DMS79 treated with DMSO at 0.1 percent for 48 hours (cell line): ENCODE measurements at places on chromosomes 5 and 9.

- no peak for DNase-seq
These were observed 601.1 kb downstream of the TLR4 start for GRCh38 chr9:118305331-118305730.

DNA sequence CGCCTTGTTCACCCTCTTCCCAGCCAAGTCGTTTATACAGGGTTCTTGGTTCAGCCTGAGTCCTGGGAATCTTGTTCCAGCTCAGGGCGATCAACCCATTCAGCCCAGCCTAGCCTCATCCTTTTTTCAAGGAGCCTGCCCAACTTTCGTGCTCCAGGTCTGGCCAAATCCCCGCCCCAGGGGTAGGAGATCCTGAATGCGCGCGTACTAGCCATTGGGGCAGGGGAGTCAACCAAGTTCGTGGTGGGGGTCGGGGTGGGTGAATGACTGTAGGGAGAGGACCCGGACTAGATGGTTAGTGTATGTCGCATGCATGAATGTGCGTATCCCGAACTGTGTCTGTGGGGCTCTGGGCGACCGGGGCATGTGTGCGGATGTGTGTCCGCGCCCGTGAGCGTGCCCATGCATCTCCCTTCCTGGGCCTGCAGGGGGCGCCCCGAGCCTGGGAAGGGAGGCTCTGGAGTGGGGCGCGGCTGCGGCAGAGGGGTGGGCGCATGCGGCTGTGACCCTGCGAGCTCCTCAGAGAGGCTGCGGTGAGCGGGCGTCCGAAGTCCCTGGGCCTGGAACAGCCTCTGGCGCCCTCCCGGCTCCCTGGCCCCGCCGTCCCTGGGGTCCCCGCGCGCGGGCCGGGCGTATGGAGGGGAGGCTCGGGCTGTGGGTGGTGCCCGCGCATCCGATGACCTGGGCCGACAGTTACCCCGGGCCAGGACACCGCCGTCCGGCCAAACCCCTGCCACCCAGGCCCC is 8.7 kb downstream of the CCL21 start:
- DNase-seq = peak; percentile 65

GRCh38 chr5:71937921-71938698 is 169.2 kb upstream of the MAP1B start:
- peak; percentile 2 for DNase-seq

DNA sequence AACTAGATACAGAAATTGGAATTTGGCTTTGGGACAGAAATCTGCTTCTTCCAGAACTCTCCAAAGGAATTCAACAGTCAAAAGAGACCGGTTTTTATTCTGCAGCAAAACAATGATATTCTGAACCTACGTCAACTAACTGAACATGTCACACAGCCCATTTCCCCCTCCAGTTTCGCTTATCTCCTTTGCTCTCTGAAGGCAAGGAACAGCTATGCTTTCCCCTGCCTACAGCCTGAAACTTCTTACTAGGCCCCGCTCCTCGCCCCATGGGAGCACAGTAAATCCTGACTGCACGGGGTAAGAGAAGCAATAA is 488 bp downstream of the SKIC3 start:
- no peak for DNase-seq

GRCh38 chr5:151758141-151758429 is 346 bp downstream of the ATOX1 start:
- DNase-seq = no peak

DNA sequence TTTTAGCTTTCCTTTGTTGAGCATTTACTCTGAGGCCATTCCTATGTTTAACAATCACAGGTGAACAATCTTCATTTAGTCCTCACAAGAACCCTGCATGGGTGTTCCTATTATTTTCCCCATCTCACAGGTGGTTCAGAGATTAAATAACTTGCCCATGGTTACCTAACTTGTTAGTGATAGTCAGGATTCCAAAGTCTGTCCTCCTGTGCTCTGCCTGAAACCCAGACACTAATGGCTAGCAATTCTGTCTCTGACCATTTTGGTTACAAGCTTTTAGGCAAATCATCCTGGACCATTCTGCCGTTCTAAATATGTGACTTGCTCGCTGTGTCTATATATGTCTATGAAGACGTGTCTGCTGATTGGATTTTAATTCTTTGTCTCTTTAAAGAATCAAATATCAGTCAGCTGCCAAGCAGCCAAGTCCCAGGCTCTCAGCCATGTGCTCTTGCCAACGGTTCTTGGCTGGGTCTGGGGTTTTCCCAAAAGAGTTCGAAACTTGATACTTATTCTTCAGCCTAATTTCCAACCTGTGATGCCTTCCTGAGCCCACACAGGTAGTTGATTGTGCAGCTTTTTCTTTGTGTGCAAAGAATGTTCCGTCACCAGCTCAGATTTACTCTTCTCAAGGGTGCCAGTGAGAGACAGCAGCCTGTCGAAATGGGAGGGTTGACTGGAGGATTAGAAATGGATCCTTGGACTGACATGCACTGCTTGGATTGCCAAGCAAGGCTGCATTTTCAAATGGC is 121.7 kb downstream of the NREP start:
- peak; percentile 71 for DNase-seq

DNA sequence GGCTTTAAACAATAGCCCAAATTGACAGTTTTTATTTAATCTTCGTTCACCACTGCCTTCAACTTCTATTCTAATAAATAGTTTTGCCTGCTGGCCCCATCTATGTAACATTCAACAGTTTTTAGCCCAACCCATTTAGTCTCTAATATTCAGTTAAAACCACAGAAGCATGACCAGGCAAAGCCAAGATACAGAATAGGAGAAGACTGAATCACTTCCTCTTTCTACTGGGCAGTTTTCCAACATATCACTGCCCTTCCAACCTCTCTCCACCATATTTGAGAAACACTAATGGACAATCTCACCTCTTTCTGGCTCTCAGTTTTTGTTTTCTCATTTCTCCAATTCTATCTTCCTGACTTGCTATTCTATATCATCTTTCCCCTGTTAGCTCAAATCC is 352.9 kb downstream of the DNAH5 start:
- no peak for DNase-seq

DNA sequence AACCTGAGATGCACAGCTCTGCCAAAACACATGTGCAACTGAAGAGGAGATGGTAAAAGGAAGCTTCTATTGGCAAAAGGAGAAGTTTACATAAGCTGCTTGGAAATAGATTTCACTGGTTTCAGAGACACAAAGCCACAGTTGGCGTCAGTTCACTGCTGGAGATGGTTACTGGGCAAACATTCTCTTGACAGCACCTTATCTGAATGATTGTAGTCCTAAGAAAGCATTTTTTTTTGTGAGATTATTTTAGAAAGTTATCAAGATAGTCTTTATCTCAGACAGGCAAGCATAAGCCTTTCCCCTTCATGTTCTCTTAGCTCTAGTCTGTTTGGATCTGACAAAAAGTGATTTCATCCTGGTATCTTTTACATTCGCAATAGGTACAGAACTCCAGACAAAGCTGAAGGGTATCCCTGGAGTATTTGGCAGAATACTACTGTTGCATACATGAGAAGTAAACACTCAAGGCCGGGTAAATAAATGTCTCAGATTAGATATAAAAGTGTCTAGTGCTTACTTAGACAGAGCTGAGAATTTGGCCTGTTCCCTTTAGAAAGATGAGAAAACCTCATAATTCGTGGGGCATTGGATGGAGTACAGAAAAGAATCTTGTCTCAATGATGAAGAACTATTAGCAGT is 1668.0 kb upstream of the NUDT12 start:
- no peak for DNase-seq

DNA sequence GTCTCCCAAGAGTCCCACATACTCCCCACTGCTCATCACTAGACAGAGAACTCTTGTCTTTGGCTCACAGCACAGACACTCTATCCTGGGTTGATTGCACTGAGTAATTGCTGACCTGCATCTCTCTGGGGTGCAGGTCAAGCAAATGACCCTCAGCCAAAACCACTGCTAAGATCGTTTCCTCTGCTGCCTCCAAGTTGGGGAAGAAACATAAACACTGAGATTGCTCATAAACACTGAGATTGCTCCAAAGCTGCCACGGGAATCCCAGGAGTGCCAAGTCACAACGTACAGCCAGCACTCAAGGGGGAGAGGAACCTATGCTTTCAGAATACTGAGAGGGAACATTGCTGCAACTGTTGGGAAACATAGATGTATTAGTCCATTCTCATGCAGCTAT is 1402.1 kb upstream of the ACO1 start:
- DNase-seq = no peak

DNA sequence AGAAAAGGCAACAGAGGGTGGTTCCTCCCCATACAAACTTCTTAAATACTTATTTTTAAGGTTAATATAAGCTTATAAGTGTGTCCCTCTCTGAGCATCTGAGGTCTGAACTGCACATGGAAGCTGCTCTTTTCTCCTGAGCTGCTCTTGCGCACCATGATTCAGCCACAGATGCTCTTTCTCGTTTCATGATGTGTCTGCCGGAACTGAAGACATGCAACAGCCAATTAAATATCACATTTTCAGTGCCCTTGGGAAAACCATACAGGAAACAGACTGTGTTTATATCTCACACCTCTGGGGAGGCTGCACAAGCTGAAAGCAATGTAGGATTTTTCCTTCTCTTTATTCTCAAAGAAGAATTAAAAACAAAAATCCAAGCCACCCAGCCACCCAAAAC is 96.8 kb upstream of the NREP start:
- DNase-seq = no peak

GRCh38 chr5:169085636-169086035 is 215.3 kb downstream of the SLIT3 start:
- no peak for DNase-seq

DNA sequence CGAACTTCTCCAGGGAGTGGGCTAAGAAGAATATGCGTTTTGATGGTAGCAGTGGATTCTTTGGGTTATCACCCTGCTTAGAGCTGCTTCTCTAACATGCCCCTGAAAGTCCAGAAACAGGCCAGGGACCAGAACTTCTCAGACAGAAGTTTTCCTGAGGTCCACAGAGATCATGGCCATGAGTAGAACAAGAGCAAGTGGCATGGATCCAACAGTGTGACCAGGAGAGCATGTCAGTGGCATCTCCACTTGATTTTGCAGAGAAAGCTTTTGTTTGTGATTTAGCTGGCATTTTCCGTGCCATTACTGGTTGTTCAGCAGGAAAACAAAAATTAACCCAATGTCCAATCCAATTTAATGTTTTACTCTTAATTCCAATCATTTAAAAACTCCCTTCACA is 298.5 kb upstream of the CD180 start:
- no peak for DNase-seq

DNA sequence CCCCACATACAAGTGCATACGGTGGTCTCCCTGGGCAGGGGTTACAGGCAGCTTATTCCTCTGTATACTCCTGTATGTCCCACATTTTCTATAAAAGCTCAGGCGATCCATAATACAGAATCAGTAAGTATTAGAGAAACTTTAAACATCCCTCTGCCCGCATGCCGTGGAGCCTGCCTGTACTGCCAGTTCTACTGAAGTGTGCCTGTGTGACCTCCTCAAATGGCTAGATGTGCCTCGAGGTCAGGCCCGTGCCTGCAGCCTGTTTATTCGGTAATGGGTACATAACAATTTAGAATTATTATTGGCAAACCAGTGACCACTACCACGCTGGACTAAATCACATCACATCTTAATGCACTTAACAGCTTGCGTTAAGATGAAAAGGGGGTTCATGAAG is 190.8 kb downstream of the FANCC start:
- no peak for DNase-seq

DNA sequence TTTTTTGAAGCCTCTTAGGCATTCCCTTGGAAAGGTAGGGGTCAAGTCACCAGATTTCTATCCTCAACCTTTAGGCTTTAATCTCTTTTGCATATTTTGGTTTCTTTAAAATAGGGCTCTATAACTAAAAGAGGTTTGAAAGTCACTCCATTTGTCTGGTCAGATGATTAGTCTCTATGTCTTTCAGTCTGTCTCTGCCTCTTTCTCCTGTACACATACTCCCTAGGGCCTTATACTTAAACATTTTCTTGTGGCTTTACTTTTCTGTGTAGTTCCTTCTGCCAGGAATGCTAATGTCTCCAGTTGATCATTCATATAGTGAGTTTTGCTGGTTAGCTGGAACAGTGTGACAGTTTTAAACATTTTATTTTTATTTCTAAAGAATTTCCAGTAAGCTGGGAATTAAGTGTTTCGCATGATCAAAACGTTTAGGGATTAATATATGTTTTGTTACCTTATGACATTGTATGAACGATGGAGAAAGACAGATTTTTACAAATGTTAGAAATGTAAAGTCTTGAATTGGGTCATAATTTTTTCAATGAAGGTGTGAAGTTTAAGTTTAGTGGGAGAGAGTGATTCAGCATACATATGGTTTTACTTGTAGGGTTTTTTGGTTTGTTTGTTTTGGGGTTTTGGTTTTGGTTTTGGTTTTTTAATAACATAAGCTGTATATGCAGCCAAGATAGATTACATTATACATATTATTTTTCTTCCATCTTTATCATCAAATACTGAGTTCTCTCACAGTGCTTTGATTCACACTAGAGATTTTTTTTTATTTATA is 90.6 kb downstream of the ZCCHC7 start:
- no peak for DNase-seq

- DNase-seq = no peak
These were observed 49.2 kb upstream of the SHOC1 start for GRCh38 chr9:111843971-111844370.

DNA sequence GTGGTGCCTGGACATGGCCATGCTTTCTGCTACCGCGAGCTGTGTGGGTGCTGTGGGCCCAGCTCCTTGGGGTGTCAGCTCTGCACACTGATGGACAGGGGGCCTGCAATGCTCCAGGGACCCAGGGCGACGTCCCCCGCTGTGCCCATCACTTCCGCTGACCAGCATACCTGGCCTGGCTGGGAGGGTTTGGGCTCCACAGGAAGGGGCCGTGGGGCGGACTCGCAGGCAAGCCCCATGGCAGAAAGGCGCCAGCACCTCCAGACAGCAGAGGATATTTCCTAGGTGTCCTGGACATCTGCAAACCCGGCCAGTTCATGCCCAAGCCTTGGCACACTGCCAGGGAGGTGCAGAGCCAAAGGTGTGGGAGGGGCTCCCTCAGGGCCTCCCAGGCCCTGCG is 295.8 kb upstream of the IRX4 start:
- DNase-seq = no peak

DNA sequence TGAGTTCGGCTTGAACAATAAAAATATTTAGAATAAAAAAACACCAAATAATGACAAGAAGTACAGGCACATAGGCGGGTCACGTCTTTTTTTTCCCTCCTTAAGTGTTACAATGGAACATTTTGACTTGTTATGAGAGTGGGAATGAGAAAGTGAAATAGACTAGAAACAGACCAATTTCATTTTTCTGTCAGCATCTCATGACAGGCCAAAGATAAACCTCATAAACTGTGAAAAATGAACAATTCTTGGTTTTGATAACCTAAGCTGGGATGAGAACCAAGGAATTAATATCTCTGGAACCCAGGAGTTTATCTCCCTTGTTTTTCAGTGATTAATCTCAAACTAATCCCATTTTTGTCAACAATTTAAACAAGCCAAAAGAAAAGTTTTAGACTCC is 299.5 kb downstream of the SLIT3 start:
- DNase-seq = no peak

GRCh38 chr5:112388739-112389138 is 30.3 kb downstream of the EPB41L4A start:
- peak; percentile 40 for DNase-seq

DNA sequence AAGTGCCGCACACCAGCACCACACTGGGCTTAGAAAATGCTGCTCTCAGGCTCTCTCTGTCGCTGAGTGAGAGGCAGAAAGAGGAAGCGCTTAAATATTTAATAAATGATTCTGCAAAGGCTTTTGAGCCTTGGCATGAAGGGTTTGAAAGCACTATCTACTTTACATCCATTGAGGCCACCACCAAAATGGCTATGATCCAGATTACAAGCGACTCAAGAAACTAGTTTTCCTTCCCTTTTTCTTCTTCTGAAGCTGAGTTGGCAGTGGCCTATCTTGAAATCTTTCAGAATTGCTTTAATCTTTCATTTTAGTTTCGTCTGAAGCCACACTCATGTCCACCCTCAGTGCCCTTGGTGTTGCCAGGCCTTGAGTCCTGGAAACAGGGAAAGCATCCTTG is 59.5 kb downstream of the EBF1 start:
- no peak for DNase-seq
